DMS 273 treated with DMSO at 0.1 percent for 48 hours (cell line): ENCODE measurements at places on chromosomes 7 and 10.

DNA sequence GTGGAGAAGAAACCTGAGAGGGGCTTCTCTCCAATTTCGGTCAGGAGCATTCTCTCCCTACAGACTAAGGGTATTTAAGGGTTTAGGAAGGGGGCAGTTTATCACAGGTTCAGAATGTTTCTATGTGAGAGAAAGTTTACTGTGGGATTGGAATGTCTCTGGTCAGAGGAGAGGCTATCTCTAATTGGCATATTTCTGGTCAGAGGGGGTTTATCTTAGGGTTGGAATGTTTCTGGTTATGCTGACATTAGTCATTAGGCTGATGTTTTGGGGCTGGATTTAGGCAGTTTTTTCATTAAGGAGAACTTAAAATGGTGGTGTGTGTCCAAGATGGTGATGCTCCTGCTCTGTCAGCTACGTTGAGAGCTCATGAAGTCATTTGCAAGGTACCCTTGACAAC, 758.0 kb downstream of the TYW1 start:
- no peak for DNase-seq

DNA sequence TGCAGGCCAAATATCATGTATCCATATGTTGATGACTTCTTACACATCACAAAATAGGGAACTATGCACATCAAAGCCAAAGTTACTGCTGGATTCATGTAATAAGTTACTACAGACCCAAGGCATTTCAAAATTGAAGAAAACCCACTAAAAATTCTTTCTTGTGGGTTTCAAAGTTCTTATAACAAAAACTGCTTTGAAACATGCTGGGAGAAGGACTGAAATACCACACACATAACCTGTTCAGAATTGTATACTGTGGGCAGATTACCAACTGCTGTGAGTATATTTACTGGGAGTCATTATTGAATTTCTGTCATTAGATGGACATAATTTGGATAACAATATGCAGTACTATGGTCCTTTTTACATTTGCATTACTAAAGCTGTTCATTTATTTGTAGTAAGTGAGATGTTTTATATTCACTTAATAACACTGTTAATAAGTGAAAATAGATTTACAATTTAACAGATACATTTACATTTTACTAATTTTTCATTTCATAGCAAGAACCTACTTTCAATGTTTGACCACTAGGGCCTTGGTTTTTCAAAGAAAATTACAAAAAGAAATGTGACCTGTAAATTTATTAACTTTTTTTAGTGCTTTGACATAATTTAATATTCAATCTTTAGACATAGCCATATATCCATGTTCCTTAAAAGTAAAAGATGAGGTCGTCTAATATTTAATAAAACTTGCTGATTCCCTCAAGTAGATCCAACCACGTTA, 132.6 kb downstream of the MAGI2 start:
- no peak for DNase-seq

DNA sequence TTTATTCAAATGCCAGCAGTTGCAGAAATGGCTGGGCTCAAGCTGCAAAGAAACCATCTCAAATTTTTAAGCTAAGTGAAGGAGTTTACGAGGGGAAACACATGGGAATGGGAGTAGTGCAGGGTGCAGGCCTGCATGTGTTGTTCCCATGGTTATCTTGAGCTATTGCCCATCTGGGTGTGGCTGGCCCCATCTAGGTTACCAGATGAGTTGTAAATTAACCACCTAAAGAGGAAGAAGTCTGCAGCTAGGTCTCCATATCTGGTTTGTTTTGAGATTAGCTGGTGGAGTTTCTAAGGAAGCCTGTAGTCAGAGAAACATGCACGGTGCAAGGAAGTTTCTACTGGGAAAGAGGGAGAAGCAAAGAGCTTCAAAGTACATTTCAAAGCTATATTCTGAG, 23.3 kb upstream of the STEAP2 start:
- DNase-seq: no peak

- no peak for DNase-seq
Measured at GRCh38 chr7:31791881-31792280, 104.9 kb downstream of the PPP1R17 start.

DNA sequence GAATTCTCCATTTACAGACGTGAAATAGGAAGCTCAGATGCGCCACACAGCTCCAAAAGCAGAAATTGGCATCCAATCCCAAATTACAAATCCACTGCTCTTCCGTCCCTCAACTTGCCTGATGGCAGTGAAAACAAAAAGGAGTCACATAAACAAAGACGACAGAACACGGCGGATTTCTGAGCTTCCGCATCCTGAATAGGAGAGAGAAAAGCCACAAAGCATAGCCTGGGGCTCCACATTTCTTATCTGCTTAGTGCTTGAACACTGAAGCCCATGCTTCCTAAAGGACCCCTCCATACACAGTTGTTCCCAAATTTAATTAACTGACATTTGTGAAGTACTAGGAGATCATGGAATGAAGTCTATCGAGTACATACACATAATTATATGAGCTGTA, 32.6 kb downstream of the BEND7 start:
- no peak for DNase-seq

DNA sequence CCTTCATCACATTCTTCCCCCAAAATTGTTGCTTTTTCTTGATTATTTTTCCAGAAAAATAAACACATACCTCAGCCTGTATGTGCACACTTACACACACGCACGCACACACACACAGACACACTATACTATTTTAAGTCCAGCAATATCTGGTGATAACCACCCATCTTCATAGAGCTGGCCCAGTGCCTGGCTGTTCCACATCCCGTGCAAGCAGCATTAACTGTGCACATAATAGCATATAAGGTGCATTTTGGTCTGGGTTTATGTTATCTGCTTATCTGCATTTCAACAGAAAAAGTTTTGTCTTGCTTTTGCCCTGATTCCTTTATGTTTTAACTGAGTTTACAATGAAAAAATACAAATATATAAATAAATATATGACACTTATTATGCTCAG, 143.1 kb upstream of the KLF6 start:
- no peak for DNase-seq

DNA sequence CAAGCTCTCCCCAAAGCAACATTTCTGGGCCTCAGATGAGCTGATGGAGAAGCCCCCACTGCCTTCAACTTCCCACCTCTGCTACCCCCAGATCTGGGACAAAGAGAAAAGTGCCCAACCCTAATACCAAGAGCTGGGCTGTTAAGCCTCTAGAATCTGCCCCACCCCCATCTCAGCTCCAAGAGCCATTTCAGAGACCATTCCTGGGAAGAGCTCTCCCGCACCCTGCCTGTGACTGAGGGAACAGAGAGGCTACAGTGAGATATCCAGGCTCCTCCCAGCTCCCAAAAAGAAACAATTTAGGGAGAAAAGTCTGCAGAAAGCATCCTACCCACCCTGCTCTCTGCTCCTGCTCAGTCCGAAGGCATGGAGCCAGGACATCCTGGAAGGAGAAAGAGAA, 2.5 kb upstream of the KCNH2 start:
- DNase-seq: no peak

- no peak for DNase-seq
Measured at GRCh38 chr10:17349717-17350116, 104.7 kb downstream of the ST8SIA6 start.

DNA sequence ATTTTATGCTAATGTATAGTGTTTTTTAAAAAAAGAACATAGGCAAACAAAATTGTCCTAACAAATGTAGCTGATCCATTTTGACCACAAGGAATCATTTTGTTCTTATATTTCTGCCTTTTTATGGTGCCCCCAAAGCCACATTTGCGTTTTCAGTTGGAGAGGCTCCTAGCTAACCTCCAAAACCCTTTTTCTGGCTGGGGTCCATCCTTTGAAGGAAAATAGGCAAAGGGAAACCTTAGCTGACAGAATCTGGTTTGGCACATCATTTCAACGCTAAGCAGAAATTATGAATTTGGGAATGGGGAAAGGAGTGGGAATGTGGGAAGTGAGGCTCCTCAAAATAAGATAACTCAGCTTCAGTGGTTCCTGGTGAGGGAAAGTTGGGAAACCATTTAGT, 25.6 kb upstream of the SLC25A13 start:
- no peak for DNase-seq

DNA sequence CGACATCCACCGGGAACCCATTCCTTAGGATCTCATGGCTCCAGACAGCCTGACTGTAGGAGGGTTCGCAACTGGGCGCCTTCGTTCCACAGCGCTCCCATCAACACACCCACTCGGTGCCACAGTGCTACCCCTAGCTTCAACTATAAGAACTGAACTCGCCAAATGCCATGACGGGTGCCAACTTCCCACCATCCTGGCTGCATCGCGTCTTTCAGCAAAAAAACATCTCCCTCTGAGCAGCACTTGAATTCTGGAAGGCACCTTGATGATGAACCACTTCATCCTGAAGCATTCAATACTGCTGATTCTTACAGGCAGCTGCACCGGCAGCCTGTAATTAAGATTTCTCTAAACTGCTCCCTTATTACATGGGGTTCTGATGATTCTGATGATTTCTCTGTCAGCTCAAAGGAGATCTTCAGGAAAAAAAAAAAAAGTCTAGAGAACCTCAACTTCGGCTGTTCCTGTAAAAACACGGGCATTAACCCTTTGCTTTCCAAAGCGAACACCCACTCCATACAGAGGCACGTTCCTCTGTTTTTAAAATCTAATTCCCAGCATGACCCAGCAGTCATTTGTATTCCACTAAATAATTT, 1.3 kb downstream of the CYTH3 start:
- peak; percentile 63 for DNase-seq

GRCh38 chr7:117871778-117872538, 1.3 kb downstream of the CTTNBP2 start:
- DNase-seq: no peak

GRCh38 chr7:6256677-6257535, 15.5 kb downstream of the CYTH3 start:
- no peak for DNase-seq

DNA sequence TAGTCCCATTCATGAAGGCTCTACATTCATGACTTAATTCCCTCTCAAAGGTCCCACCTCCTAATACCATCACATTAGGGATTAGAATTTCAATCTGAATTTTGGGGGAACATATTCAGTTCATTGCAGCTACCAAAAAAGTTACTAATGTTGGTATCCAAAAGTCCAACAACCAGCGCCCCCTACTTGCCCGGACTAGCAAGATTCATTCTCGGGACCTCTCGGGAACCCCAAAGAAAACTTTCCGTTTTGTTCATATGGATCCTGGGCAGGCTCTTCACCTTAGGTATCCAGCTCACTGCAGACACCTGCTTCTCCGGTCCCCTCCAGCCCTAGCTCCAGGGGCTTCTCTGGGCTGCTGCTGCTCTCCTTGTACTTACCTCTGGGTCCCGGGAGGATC, 8.9 kb upstream of the GRK5 start:
- DNase-seq: no peak

DNA sequence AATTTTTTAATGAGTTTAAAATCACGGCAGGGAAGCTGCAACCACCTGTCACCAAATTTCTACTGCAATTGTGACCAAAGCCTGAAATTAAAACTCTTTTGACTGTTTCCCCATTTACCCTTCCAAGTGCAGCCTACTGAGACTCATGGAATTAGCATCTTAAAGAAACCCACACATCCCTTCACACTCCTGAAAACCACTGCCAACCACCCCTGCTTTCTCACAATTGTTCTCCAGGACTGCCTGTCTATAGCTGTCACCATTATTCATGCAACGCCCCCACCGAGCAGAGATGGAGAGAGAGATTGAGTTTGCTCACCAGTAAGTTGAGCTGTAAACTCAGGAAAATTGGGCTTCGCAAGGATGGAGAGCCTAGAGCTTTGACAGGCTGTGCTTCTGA, 383.8 kb upstream of the SORCS1 start:
- no peak for DNase-seq

GRCh38 chr7:26363465-26363864, 71.8 kb downstream of the SNX10 start:
- no peak for DNase-seq

DNA sequence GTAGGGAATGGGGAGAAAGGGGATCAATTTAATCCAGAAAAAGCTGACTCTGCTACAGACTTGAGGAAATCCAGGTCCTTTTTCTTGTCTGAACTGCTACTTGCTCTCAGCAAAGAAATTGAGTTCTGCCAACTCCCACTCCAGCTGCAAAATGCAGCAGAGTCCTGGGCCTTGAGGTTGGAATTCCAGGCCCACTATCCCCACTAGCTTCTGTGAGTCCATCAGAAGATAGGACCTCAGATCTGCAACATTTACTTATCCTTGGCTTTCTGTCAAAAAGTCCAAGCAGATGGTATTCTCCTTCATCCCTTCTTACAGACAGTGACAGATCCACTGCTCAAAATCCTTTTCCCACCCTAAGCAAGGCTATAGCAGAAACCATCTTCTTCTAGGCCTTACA, 219.2 kb downstream of the ARHGAP12 start:
- no peak for DNase-seq

GRCh38 chr7:2213551-2214215, 19.1 kb downstream of the MAD1L1 start:
- no peak for DNase-seq

GRCh38 chr10:129861776-129862531, 102.1 kb downstream of the EBF3 start:
- no peak for DNase-seq

DNA sequence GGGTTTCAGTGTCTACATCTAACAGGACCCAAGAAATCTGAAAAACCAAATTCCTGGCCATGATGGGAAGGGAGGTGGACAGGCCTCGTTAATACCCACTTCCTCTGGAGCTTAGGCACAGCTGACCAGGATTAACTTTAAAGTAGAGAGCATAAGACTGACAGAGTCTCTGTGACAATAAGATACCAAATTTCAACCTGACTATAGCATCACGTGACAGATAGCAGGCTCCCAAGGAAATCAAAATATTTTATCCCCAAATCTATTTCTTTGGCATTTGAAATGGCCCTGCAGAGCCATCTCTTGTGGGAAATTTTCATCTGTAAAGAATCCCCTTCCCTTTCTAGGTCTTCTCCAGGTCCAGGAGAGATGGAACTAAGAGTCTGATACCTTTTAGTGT, 258.3 kb downstream of the TCERG1L start:
- no peak for DNase-seq

GRCh38 chr7:16365952-16366351, 55.4 kb downstream of the CRPPA start:
- DNase-seq: no peak

- peak; percentile 80 for DNase-seq
Measured at GRCh38 chr7:91694351-91694841, 186.1 kb downstream of the MTERF1 start.

GRCh38 chr7:31020652-31021051, 31.5 kb upstream of the ADCYAP1R1 start:
- no peak for DNase-seq

DNA sequence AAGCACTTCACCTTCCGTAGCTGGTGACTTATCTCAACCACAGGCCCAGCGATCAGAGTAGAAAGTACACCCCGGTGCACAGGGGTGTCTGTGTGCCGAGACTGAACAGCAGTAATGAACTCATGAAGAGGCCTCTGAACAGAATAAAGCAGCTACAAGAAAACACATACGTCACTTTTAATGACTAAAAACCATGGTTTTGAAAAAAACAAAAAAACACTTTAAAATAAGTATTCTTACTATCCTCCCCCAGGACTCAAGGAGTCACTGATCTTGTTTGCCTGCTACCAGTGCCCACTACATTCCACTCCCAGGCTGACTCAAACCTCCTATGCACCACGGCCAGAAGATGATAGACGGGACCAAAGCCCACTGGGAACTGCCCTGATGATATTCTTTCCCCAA, 53.8 kb downstream of the NCAPG2 start:
- no peak for DNase-seq
